ENCODE measurements at places on chromosomes 12 and 14. TPM values are rescaled to one million over a fixed set of nuclear protein-coding genes. Genes with fewer than 3 reads are reported as not detected.

INSM2 gene
- not detected for polyA plus RNA-seq

TAS2R20 gene
- polyA plus RNA-seq = 0.44 TPM

ZCCHC8 gene
- 37.9 TPM for polyA plus RNA-seq

KCNK13 gene
- not detected for polyA plus RNA-seq

COCH gene
- polyA plus RNA-seq = 72.1 TPM

ADAMTS20 gene
- not detected for polyA plus RNA-seq

APOF gene
- not detected for polyA plus RNA-seq

PTGDR gene
- polyA plus RNA-seq = not detected

DTX1 gene
- not detected for polyA plus RNA-seq

SERPINA10 gene
- polyA plus RNA-seq = not detected

MYL6B gene
- 75.5 TPM for polyA plus RNA-seq

APPL2 gene
- polyA plus RNA-seq = 8.6 TPM

TSPAN19 gene
- not detected for polyA plus RNA-seq

FAM234B gene
- 2.0 TPM for polyA plus RNA-seq

GALNT6 gene
- polyA plus RNA-seq = 2.8 TPM

PIK3C2G gene
- polyA plus RNA-seq = not detected

PRB4 gene
- not detected for polyA plus RNA-seq

KRT83 gene
- not detected for polyA plus RNA-seq

- no peak for DNase-seq
Measured at GRCh38 chr12:47527816-47528215, 178.0 kb downstream of the RPAP3 start.

- DNase-seq = no peak
Measured at GRCh38 chr14:61219673-61220072, 61.5 kb downstream of the TMEM30B start.

DNA sequence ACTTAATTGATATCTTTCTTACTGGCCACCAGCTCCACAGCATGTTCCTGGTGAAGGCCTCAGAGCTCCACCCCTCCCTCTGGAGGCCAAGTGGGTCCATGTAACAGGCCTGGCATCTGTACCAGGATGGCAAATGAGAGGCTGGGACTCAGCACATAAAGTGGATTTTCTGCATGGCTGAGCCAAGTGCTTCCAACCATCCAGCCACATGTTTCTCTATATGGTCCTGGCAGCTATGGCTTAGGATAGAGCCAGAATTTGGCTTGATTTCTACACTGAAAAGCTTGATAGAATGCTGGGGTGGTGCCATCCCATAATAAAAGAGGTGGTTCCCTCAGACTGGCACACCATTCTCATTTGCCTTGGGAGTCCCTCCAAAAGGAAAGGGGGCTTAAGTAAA, 94.1 kb downstream of the PAX9 start:
- no peak for DNase-seq

GRCh38 chr12:96986883-96987523, 79.9 kb downstream of the NEDD1 start:
- DNase-seq = peak; percentile 23

GRCh38 chr12:72207486-72208409, 64.4 kb upstream of the TRHDE start:
- DNase-seq = no peak

DNA sequence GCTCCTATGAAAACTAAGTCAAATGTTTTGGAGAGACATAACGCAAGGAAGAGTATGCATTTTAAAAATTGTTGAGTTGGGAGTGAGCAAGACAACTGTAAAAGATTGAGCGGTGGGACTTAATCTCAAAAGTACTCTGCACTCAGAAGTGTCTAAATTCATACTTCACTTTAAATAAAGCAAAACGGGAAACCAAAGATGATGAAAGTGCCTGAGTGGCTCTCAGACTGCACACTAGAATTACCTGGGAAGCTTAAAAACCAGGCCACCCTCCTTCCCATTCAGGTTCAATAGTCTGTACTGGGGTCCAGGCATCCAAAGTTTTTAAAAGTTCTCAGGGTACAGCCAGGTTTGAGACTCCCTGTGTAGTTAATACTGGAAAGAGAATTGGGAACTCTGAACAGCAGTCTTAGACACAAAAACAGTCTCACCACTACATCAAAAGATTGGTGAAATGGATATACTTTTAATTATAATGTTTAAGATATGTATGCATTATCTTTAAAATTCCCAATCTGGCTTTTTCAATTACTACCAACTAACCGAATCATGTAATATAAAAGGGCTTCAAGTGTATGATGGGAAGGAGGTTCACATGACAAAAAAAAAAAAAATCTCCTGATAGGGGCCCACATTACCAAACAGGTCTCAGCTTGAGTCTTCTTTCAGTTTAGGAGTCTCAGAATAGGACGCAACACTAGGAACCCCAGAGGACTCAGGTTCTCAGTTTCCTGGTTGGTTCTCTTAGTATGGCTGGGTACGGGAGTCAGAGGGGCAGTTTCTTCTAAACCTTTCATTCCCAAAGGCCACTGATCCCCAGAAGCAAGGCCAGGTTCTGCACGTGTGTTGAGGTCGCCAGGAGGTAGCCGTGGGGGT, 1.0 kb downstream of the HOMEZ start:
- no peak for DNase-seq

- DNase-seq = no peak
Measured at GRCh38 chr12:116435984-116436383, 123.2 kb upstream of the MAP1LC3B2 start.

DNA sequence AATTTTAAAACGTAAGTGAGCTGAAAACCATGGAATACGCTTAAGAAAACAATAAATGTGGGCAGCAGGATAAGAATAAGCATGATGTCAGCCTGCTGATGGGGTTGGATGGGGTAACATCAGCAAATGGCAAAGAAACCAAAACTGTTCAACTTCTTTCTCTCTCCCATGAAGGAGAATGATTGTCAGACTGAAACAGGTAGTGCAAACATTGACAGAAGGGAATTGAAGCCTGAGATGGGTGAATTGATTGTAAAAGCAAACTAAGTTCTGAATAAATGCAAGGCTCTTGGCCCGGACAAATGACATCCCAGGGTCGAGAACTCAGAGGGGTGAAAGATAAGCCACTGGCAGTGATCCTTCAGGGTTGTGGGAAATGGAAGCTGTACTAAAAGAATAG, 182.6 kb downstream of the ETV6 start:
- no peak for DNase-seq

- no peak for DNase-seq
Measured at GRCh38 chr12:127389923-127390322, 877.0 kb upstream of the TMEM132C start.

GRCh38 chr12:1632702-1633101, 3.7 kb downstream of the WNT5B start:
- no peak for DNase-seq

- DNase-seq = no peak
Measured at GRCh38 chr12:71158361-71158882, 623 bp upstream of the TSPAN8 start.

- no peak for DNase-seq
Measured at GRCh38 chr12:89185889-89186288, 166.4 kb downstream of the DUSP6 start.

- DNase-seq = no peak
Measured at GRCh38 chr14:74964787-74965485, 9.5 kb upstream of the PGF start.

DNA sequence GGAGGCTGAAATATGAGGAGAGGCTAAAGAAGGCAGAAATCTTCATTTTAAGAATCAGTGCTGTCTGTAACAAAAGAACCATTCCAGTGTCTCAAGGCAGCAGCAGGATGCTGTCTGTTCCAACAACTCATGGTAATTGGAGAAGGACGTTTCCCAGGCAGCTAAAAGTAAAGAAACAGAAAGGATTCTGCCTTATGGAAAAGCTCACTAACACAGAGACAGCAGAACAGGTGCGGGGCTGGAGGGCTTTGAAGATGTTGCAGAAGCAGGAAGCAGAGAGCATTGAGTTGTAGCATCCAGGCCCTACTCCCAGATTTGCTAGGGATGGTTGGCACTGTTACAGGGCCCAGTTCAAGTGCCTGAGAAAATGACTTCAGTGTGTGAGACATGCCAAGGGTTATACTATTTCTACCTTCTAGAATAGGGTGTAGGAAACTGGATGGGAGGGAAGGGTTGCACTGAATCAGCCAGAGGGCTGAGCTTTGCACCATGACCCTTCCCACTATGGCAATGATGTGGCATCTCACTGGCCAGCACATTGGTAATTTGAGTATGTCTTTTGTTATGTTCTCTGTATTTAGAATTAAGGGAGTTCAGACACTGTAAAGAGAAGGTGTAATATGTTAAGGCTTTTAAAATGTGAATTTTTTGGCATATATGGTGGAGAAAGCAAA, 160.0 kb upstream of the FBXO33 start:
- DNase-seq = no peak

DNA sequence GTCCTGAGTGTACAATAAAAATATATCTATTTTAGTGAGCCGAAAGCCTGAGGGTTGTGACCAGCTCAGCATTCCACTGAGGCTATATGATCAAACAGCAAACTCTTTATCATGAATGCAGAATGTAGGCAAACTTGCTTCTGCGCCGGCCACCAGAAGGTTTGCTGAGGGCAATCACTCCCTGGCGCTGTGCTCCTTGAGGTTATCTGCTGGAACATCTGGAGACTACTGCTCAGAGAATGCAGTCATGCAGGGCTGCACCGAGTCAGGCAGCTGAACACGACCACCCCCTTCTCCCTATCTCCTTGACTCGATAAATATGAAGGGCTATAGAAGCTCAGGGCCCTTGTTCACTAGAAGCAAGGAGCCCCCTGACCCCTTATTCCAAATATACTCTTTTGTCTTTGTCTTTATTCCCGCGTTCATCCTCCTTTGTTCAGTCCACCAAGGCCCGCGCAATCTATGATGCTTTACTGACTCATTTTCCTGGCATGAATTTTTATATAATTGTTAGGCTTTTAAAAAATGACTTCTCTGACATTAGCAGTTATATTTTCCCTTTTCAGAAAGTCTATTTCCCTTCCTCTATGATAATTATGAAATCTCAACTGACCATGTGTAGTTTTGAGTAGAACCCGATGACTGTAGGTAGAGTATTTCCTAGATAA, 1089.3 kb downstream of the SLC16A7 start:
- no peak for DNase-seq

DNA sequence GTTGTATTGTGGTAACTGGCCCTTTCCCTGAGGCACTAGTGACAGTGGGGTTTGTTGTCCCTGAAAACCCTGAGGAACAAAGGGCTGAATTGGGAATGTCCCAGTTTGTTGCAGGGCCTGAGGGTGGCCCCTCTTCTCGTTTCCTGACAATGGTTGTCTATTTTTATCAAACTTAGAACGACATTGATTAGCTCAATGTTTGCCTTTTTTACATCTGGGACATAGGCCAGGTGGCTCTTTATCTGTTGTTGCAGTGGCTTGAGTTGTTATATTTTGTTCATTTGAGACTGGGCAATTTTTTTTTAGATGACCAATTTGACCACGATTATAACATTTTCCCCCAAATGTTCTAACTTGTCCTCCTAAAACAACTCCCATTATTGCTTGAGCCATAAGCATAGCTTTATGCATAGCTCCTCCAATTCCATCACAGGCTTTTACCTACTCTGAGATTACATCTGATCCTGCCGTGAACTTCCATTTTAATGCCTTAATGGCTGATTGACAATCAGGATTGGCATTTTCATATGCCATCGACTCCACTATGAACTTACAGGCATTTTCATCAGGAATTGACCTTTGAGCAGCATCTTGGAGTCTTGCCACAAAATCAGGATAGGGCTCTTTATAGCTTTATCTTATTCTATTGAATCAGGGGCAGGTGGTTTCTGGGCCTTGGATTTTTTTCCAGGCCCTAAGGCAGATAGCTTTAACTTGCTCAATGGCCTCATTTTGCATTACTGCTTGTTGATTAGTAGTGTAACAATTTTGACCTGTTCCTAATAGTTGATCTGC, 604.3 kb downstream of the ALG10 start:
- DNase-seq = no peak

GRCh38 chr14:100771121-100771800, 44.6 kb downstream of the DLK1 start:
- DNase-seq = peak; percentile 89

DNA sequence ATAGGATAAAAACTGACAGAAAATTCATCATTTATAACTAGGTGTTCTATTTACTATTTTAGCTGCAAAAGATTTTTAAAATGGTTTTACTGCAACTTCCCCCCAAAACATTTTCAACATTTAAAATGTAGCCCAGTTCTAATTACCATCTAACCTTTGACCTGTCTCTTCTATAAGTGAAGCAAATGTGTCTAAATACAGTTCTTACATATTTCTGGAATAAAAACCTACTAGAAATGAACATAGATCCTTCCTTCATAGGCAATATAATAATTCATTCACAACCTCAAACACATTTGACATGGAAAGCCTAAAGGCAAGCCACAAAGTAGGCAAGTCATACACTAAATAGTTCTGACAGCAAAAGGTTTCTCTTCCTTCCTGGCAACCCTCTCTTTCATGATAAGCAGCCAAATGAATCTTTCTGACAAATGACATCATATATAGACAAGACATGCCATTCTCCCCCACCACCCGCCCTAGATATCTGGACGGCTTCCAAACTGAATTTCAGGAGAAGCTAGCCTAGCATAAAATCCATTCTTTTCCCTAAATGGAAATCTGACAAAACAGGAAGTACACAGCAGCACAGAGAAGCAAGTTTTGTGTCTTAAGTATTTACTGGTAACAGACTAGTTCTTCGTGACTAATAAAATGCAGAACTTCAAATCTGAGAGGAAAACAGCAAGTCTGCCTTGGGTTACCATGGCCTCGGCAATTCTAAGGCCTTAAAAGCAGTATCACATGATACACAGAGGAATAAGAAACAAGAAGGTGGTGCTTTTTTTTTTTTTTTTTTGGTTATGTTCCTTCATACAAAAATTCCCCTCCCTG, 17.2 kb upstream of the ARID4A start:
- peak; percentile 69 for DNase-seq

DNA sequence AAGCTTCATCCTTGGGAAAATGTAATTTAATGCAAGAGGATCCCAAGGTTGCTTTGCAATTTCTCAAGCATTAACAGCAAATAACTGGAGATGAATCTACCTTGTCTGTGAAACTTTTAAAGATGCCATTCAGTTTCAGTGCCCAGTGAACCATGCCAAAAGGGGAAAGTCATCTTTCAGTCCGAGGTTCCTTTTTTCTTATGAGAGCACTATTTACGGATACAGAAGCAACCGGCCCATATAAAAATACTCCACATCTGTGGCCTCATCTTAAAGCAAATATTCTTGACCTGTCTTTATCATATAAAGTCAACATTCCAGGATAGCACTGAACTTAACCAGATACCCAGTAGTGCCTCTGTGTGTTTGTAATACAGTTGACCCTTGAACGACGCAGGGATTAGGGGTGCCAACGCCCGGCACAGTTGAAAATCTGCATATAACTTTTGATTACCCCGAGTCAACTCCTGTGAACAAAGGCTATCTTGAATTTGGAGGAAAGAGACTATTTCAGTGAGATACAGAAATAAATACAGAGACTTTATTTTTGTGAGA, 209.4 kb downstream of the PCNX1 start:
- no peak for DNase-seq

DNA sequence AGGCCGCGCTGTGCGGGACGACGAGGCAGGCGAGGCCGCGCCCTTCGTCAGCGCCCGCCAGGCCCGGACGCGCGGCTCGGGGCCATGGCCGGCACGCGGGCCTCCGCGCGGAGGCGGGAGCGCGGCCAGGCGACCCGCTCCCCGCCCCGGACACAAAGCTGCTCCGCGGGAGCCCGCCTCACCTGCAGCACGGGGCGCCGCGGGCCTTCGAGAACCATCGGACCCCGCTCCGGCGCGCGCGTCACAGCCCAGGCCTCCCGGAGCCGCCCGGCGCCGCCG, 342 bp downstream of the DICER1 start:
- DNase-seq = no peak

- DNase-seq = no peak
Measured at GRCh38 chr12:61538951-61539350, 721.3 kb upstream of the USP15 start.

GRCh38 chr12:119153477-119154434, 25.0 kb upstream of the HSPB8 start:
- DNase-seq = peak; percentile 83

- no peak for DNase-seq
Measured at GRCh38 chr12:59654061-59654460, 58.2 kb downstream of the SLC16A7 start.
